Aorta (tissue), 5 donors: ENCODE measurements at places on chromosomes 6 and 20. TPM values are rescaled to one million over a fixed set of nuclear protein-coding genes. Genes with fewer than 3 reads are reported as not detected.
A peak's percentile ranks its signal among the peaks of the same experiment; 100 is the strongest.

The TAAR9 gene
- not detected for total RNA-seq

The CCNC gene
- total RNA-seq: 37.2 TPM

The SPAG4 gene
- total RNA-seq: 6.0 TPM

The BPIFB2 gene
- total RNA-seq: not detected

The TRIM15 gene
- total RNA-seq: not detected

The VNN1 gene
- 4.5 TPM for total RNA-seq

The LST1 gene
- 24.6 TPM for total RNA-seq

The TMEM244 gene
- total RNA-seq: not detected

The NCOA6 gene
- total RNA-seq: 21.3 TPM

- DNase-seq: no peak
These were observed 587.5 kb downstream of the CBLN4 start for GRCh38 chr20:55417836-55418235.

- no peak for DNase-seq
These were observed 38.8 kb upstream of the ZFP64 start for GRCh38 chr20:52230409-52230808.

- no peak for DNase-seq
These were observed 39.1 kb upstream of the DDR1 start for GRCh38 chr6:30845183-30845582.

- no peak for DNase-seq
These were observed 105.6 kb upstream of the PTPN1 start for GRCh38 chr20:50404419-50405234.

GRCh38 chr6:153511896-153512496 is 380.9 kb upstream of the RGS17 start:
- no peak for DNase-seq

DNA sequence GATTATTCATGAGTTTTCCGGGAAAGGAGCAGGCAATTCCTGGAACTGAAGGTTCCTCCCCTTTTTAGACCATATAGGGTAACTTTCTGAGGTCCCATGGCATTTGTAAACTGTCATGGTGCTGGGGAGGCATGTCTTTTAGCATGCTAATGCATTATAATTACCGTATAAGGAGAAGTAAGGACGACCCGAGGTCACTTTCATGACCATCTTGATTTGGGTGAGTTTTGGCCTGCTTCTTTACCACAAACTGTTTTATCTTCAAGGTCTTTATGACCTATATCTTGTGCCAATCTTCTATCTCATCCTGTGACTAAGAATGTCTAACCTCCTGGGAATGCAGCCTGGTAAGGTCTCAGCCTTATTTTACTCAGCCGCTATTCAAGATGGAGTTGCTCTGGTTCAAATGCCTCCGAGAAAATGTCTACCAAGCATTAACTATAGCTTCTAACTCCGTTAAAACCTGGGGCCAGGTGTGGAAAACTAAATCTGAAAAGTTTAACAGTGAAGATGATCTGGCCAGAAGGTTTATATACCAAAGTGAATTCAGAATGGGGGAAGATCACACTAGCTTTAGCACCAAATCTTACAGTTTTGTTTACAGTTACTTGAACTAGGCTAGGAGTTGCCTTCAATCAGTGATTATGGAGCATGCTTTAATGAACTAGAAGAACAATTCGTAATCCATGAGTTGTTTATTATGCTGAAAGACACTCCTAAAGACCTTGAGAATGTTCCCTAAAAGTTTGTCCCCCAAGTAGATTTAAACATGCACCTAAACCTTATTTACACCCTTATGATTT is 80.0 kb upstream of the TOP1 start:
- DNase-seq: no peak

DNA sequence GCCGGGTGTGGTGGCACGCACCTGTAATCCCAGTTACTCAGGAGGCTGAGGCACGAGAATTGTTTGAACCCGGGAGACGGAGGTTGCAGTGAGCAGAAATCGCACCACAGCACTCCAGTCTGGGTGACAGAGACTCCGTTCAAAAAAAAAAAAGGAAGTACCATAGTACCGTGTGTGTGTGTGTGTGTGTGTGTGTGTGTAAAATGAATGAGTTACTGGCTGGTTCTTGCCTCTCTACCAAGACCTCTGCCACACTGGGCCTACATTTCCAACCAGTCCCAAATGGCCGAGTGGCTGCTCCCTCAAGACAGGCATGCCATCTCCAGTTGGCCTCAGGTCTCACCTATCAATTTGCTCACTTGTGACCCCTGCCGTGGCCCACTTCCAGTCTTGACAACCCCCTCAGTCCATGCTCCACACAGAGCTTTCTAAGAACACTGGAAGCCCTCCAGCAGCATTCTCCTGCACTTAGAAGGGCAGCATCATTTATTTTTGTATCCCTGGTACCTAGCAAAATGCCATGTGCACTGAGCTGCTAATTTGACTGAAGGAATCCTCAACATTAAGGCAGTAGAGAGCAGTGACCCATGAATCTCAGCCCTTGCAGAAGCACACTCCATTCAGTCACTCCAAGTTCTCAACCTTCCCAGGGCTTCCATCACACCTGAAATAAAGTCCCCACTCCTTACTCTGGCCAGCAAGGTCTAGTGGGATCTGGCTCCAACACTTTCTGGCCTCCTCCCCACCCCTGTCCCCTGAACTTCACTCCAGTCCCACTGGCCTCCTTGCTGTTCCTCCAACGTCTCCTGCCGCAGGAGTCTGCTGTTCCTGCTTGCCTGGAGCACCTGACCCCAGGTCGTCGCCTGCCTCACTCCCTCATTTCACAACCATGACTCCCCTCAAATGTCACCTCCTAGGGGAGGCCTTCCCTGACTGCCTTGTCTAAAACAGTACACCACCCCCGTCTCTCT is 29.9 kb downstream of the COX4I2 start:
- no peak for DNase-seq

- DNase-seq: no peak
These were observed 17.0 kb downstream of the UQCC2 start for GRCh38 chr6:33694401-33694931.

GRCh38 chr6:157614026-157614568 is 208.9 kb upstream of the SNX9 start:
- DNase-seq: no peak

DNA sequence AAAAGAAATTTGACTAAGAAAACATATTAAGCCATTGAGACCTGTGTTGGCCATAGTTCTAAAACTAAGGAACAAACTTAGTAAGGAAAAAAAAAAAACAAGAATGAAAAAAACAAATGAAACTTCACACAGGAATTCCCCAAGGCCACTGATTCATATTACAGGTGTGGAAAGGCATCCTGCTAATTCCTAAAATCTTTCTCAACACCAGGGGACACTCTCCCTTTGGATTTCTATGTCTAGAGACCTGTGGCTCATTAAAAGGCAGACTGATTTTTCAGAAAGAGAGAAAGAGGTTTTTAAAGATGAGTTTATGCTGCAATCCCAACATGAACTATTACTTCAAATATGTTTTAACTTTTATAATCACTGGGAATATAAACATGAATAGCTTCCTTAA is at the start of gene OR12D1:
TSS of gene OR12D1 (plus strand) at position 341 of the 400 bp plus-strand sequence.
- DNase-seq: no peak

DNA sequence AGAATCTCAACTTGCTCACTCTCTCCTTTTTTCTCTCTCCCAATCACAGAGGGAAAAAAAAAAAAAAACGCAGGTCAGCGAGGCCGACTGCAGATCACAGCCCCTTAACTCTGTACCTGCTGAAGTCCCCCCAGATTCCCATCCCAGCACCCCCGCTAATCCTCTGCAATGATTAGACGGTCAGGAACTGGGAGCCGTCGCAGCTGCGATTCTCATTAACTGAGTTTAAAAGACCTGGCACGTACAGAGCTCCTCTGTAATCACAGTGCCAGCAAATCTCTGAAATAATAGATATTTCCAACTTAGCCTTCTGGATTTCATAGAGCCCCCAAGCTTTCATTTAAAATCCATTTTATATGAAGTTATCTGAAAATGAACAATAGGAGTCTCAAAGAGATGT is 84.4 kb downstream of the ANKRD60 start:
- DNase-seq: peak; percentile 32

GRCh38 chr6:108669673-108670072 is 109.0 kb downstream of the FOXO3 start:
- DNase-seq: no peak

DNA sequence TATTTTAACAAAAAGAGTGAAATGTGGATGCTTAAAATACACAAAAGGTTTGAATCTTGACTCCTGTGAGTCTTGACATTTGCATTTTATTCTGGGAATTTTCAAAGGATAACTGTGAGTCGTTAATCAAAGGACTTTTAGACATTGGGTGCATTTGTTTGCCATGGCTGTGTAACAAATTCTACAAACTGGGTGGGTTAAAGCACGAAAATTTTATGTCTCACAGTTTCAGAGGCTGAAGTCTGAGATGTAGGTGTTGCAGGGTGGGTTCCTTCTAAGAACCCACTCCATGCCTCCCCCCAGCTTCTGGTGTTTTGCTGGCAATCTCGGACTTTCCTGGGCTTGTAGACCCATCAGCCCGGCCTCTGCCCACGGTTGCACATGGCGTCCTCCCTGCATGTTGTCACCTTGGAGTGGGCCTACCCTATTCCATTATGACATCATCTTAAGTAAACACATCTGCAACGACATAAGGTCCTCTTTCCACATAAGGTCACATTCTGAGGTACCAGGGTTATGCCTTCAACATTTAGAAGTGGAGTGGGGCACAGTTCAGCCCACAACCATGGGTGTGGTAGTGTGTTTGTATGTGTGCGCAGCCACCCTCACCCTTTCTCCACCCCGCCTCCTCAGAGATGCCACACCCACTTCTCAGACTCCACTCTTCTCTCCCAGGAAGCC is 113.1 kb downstream of the FOXA2 start:
- DNase-seq: no peak

DNA sequence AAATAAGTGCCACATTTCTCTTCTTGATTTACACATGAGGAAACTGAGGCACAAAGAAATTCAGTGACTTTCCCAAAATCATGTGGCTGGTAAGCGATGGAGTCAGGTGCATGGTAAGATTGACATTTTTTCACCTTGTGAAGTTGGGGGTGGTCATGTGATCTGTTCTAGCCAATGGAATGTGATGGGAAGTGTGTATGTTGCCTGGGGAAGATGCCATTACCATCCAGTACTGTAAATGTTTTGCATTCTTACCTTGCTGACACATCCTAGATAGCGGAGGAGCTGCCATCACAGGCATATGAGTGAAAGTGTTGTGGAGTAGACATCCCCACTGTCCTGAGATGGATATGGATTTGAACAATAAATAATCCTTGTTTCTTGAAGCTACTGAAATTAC is 499.6 kb upstream of the SULF2 start:
- no peak for DNase-seq

DNA sequence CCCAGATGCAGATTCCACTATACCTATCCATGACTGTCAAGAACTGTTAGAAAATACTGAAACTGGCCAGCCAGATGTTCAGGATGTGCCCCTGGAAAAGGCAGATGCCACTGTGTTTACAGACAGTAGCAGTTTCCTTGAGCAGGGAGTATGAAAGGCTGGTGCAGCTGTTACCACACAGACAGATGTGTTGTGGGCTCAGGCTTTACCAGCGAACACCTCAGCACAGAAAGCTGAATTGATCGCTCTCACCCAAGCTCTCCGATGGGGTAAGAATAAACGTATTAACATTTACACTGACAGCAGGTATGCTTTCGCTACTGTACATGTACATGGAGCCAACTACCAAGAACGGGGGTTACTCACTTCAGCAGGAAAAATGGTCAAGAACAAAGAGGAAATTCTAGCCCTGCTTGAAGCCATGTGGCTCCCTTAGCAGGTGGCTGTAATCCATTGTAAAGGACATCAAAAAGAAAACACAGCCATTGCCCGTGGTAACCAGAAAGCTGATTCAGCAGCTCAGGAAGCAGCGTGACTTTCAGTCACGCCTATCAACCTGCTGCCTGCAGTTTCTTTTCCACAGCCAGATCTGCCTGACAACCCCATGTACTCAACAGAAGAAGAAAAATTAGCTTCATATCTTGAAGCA is 459.7 kb upstream of the HTR1E start:
- DNase-seq: no peak

- no peak for DNase-seq
These were observed 632.2 kb downstream of the HACE1 start for GRCh38 chr6:104227508-104227907.

DNA sequence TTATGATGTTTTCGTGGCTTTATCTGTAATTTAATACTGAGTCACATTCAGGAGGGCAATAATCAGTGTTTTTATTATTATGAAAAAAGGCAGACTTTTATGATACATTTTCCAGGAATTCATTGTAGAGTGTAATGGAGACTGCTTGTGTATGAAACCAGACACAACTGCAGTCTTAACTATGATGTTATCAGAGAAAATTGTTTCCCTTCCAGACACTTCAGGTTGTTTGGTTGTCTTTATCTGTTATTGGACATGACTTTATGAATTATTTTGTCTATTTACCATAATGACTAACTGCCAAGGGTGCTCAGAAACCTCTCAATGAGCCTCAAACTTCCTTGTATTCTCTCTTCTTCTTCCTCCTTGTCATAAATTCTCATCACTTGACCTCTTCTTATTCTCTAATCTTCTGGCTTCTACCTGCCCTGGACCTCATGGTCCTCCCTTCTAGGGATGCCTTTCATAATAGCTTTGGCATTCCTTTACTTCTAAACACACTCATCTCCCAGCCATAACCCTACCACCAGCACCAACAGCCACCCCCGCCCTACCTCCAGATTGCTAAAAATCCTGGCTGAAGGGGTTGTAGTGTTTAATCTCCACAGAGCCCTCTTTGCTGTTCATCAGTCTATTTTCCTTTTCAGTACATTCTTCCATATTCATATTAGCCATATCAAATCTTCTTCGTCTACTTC is 492.5 kb downstream of the CDKAL1 start:
- no peak for DNase-seq

DNA sequence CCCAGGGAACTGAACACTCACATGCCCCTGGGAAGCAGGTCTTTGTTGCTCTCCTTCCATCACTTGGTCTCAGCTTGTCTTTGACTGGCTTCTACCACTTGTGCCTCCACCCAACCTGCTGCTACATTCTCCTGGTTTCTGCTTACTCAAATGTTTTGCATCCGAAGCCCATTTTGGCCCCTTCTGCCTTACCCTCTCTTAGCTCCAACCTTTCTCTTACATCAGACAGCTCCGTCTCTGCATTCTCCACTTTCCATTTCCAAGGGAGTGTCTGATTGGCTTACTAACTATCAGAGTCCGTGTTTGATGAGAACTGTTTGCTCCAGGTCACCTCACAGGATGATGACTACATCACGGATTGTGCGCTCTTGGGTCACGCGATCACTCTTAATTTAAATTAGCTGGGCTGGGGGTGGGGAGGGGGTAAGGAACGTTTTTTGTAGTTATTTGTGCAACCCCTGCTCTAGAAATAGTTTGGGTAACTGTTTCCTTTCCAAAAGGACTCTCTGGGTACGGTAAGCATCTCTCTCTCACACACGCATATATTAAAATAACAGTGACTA is 844 bp upstream of the ABRACL start:
- no peak for DNase-seq

GRCh38 chr20:15571056-15571455 is 1002.2 kb downstream of the KIF16B start:
- DNase-seq: no peak
